Activated CD8-positive, alpha-beta memory T cell treated with anti-CD3 and anti-CD28 coated beads for 4 hours (primary cell): ENCODE measurements at places on chromosomes 3 and 15.

GRCh38 chr15:51129535-51130188 lies 35.0 kb upstream of the TNFAIP8L3 start:
- no peak for DNase-seq

DNA sequence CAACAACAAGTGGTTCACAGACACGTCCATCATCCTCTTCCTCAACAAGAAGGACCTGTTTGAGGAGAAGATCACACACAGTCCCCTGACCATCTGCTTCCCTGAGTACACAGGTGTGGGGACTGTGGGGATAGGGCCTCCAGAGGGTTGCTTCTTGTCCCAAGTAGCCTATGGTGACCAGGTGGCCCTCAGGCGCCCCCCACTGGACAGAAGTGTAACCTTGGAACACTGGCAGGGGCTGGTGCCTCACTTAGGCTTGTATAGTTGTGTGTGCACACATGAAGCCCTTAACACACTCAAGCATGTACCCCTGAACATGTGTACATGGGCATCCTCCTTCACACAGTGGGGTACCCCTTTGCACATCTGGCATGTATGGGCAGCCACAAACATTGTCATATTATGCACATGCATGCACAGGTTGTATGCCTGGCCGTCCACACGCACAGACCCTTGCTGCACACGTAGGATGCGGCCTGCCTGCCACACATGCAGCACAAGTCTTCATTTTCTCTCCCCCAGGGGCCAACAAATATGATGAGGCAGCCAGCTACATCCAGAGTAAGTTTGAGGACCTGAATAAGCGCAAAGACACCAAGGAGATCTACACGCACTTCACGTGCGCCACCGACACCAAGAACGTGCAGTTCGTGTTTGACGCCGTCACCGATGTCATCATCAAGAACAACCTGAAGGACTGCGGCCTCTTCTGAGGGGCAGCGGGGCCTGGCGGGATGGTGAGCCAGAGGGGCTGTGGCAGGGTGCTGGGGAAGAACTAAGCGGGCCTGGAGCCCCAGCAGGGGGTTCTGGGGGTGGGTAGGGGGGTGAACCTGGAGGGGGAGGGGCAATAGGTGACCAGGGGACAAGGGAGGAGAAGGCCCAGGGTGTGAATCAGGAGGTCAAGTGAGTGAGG lies 11.7 kb upstream of the SEMA3B start:
- DNase-seq, result no peak

DNA sequence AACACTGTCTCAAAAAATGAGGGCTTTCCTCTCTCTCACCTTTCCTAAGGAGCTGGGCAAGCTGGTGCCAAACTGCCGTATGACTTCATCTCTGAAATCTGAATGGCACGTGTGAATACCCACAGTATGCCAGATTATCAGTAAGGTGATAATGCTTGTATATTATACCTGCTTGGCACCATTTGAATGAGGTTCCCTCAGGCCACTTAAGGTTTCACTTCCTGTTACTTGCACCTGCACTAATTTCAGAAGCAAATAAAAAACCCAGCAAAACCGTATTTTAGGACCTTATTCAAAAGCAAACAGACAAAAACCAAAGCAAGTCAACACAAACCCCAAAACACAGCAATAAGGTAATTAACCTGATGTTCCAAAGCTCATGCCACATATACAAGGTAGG lies 19.7 kb downstream of the FOXP1 start:
- no peak for DNase-seq

- DNase-seq, result no peak
These were observed 89.5 kb upstream of the IL12A start for GRCh38 chr3:159899166-159899565.

DNA sequence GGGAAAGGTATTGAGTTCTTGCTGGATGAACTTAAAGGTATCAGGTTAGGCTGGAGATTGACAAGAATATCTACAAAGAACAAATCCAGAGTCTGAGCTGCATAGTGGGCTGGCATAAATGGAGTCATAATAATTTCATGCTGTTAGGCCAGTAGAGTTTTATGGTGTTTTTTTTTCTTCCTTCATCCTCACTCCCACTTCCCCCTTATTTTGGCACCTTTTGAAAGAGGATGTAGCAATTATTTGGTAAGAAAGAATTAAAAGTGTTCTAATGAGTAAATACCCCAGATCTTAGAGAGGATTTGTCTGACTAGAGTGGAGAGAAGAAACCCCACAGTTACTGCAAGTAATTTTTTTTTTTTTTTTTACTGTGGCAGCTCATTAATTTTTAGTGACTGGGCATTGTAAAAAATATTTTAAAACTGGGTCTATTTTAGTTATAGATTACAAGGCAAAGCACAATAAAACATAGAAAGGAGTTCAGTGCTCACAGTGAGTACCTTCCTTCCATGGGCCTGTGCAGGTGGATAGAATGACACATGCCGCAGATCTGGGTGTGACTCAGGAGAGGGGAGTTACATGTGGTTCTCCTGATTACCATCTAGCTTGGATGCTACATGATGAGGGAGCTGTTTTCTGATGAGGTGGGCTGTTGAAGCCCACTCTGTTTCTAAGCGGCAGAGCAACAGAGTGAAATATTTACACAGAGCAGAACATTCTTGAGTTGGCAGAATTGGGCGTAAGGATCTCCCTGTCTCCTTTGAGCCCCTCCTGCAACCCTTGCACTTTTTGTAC lies 5.3 kb downstream of the EDEM1 start:
- DNase-seq, result no peak

GRCh38 chr3:195911946-195912270 lies 3.6 kb upstream of the TNK2 start:
- no peak for DNase-seq
